SW480 (cell line): ENCODE measurements at places on chromosomes 4 and X.

DNA sequence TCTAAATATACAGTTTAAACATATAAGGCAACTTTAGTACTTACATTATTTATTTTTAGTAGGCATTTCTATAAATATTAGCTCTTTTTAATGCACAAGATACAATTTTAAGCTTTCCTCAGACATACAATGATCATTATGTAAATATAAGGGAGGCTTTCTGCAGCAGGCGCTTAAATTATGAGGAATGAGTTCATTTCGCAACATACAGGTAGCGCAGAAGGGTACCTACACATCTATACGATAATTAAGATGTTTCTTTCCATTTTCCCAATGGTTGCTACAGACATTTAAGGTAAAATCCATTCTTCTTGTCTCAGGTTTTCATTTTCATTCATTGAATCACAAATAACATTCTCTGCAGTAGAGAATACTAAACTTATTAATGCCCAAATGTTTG lies 1.2 kb downstream of the AASDH start:
- no peak for DNase-seq

DNA sequence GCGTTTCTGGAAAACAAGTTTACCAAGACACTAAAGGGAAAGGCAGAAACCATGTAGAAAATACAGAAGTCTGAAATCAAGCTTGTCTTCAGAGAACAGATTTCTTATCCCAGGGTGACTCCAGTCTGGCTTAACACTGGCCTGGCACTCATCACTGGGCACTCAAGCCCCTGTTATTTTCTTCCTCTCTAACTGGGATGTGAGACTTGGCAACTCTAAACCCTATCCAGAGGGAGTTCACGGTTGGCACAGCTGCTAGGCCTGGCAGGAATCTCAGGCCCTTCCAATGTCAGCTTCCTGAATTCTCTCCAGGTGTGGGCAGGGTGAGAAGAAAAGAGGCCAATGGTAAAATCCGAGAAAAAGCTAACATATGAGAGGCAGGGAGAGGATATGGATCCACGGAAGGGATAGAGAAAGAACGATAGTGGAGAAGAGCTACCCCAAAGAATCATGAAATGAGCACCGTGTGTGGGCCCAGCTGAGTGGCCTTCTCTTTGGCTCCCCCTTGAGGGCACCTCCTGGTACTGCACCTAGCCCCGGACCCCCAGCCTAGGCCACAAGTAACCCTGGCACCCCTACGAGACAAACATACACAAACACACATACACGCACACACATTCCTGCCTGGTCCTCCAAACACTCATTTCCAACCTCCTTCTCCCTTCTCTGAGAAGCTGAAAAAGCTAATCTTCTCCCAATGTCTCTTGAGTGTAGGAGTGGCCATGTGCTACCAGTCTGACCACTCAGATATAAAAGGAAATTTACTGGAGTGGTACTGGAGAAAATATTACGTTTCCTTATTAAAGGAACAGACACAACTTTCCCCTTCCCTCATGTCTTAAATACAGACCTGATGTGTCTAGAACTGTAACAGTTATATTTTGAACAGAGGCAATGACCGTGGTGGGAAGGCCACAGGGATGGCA lies 16.6 kb upstream of the PTCHD1 start:
- DNase-seq, result no peak

DNA sequence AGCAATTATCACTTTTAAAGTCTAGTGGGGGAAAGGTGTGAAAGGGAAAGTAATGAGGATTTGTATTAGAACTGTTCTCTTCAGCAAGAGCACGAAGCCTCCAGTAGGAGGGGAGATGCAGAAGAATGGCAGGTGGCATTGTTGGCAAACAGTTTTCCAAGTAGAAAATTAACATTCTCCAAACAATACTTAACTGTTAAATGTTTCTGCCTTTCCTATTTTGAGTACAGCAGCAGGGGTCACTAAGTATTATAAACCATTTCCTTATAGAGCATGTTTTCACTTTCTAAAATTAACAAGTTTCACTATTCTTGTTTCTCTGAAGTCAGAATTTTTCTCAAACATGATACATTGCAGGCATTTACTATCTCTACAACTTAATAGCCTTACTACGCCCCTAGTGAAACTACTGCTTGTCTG lies 58.7 kb downstream of the LEF1 start:
- no peak for DNase-seq

- DNase-seq, result no peak
Measured at GRCh38 chrX:129000018-129000417, 523.3 kb downstream of the SMARCA1 start.

DNA sequence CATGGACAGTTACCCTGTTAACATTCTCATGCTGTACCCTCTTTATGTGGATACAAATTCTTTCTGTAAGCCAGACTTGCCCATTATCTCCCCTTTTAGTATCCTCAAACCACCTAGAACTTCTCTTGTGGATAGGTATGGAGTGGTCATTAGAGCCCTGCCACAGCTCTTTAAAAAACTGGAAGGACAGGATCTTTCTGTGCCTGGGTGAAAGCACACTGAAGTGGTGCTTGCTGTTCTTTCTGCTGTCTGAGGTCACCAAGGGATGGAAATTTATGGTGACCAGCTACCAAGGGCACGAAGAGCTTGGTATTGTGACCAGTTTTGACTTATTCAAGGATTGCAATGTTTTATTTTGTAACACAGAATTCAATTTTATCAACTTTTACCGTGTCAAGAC lies 344.2 kb downstream of the CBLL2 start:
- DNase-seq, result no peak

- DNase-seq, result peak; percentile 41
Measured at GRCh38 chr4:123649645-123650391, 253.2 kb downstream of the SPRY1 start.

DNA sequence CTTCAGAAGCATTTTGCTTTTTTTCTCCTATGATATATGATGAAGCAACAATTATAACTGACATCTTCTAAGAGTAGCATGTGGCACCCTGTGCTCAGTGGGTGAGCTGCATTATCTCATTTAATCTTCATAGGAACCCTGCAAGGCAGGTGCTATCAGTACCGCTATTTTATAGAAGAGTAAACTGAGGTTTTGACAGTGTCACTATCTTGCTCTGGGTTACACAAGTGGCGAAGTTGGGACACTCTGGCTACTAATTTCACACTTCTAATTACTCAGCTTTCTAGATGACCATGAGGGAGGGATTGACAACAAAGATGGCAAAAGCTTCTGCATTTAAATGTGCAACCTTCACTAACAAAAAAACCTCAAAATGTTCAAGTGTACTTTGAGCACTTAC lies 76.9 kb upstream of the CAMK2D start:
- DNase-seq, result no peak

DNA sequence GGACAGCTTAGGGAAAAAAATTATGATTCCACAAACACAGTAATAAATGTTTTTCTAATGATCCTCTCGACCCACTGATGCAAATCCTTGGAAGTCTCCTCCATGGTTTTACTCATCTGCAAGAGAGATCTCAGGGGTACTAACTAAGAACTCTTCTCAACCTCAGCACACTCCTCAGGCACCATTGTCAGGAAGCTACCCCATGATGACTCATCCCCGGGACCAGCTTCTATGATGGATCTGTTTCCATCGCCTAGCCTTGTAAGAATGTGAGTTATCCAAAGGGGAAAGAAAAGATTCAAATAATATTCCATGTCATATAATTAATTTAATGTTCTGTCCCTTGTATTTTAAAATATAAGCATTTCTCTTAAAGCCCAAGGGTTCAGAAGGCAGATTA lies 816.1 kb upstream of the IGFBP7 start:
- no peak for DNase-seq

- DNase-seq, result no peak
Measured at GRCh38 chr4:16783119-16783518, 115.3 kb downstream of the LDB2 start.

DNA sequence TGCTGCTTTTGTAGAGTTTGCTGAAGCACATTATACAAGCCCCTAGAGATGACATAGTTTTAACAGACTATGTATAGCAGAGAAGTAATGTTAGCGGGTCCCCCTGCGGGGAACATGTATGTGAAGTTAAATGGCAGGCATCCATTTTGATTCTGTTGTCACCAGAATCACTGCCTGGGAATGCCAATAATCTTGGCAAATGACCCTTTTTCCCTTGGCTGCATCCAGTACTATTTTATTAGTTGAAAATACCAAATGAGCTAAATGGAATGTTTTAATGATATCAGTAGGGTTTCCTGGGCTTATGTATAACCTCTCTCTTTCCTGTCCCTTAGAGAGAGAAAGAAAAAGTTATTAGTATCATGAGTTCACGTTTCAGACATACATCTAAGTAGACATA lies 93.6 kb downstream of the LIMCH1 start:
- no peak for DNase-seq

DNA sequence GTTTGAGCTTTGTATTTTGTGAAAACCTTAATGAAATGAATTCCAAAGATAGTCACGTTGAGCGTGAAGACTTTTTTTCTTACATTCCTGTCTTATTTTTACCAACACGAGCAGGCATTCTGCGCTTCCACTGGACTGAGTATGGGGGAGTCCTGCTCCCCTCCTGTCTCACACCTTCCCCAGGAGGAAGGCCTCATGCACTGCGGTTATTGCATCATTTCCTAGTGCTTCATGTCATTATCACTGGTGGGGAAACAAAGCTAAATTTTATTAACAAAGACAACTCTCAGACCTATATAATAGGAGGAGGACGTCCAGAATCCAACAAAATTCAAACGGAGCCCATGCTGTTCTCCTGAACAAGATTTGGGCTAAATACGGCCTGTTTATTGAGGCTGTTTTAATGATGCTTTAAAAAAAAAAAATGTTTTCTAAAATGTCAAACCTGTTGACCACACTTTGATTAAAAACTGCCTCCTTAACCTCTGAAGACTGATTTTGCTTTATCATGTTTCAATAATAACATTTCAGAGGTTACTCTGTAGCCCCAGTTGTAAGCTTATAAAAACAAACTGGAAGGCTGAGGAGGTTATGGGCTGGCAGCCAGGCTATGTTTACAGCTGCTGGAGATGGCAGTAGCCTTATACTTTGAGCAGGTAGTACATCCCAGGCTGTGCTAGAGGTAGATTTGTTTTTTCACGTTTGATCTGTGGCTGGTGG lies 118.0 kb downstream of the SOWAHB start:
- no peak for DNase-seq

GRCh38 chrX:99782516-99783040 lies 627.5 kb downstream of the PCDH19 start:
- DNase-seq, result no peak

- DNase-seq, result no peak
Measured at GRCh38 chrX:56928546-56928945, 66.8 kb downstream of the SPIN3 start.

GRCh38 chr4:24550441-24551175 lies 33.7 kb downstream of the DHX15 start:
- DNase-seq, result no peak

DNA sequence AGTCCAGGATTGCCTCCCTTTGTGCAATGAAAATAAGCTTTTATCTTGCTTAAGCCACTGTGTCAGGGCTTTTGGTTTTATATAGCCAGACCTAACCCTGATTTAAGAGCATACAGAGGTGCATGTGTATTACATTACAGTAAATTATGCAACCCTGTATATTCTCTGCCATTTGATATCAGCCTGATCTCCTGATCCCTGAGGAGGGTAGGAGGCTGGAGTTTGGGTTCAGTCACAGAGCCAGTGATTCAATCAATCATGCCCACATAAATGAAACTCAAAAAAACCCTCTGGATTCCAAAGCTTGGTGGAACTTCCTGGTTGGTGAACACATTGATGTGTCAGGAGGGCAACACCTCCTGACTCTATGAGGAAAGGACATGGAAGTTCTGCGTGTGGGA lies 7.3 kb upstream of the KLHL8 start:
- no peak for DNase-seq

- DNase-seq, result no peak
Measured at GRCh38 chrX:74370487-74370886, 50.8 kb upstream of the SLC16A2 start.

DNA sequence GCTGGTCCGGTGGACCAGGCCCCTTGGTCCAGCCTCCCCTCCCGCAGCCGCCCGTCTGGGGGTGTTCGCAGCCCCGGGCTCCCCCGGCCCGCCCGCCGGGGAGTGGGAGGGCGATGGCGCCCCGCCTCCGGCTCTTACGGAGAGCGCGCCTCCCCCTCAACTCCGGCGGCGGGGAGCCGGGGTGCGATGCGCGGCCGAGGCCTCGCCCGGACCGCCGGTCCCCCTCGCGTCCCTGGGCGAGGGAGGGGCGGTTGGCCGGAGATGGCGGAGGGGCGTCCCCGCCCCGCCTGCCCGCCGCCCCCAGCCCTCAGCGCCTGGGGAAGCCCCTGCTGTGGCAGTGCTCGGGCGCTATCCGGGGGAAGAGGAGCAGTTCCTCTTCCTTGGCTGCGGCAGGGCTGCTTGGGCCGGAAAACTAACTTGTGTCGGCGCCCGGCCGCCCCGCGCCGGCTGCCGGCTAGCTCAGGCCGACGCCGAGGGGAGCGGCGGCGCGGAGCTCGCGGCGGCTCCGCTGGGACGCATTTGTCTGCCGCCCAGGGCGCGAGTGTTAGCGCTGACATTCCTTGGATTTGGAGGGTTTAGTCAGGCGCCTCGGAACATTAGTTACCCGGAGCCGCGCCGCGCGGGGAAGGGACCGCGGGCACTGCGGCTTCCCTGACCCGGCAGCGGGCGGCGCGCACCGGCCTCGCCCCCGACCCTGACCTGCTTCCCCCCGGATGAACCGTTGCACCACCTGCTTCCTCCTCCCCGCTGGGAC lies 994 bp downstream of the GALNT7 start:
- DNase-seq, result peak; percentile 52

DNA sequence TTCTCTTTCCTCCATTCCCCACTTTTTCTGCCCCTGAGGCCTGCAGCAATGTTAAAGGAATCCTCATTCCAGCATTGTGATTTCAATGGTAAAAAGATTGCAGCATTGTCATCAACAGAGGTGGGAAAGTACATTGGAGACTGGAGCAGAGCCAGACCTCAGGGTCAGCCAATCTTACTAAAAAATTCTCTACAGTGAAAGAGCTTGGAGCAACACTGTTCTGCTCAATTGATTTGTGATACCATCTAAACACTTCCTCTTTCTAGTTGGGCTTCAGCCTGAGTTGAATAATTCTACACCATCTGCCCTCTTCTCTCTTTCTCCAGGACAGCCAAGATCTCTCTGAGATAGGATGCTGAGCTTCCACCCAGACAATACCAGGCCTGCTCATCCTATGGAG lies 176.5 kb downstream of the AR start:
- no peak for DNase-seq

- peak; percentile 22 for DNase-seq
Measured at GRCh38 chr4:136650541-136651277, 881.6 kb downstream of the PCDH18 start.

DNA sequence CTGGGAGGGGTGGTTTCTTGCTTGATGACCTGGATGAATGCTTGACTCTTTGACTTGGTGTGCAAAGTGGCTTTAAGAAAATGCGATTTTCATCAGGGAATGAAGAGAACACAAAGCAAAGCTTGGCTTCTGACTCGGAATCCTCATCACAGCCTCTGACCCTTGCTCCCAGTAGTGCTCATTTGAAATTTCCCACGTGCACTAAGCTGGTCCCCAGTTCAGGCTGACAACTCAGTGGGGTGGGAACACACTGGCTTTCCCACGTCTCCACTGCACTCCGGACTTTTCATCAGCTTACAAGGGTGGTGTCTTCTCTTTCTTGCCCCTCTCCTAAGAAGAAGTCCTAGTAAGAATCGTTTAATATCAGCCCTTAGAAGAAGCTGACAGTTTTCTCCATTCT lies 53.3 kb downstream of the HCCS start:
- no peak for DNase-seq

- DNase-seq, result no peak
Measured at GRCh38 chr4:166399021-166399420, 526.0 kb downstream of the TLL1 start.

GRCh38 chr4:156217236-156217635 lies 263.6 kb upstream of the CTSO start:
- DNase-seq, result no peak

GRCh38 chrX:16516232-16516876 lies 133.6 kb upstream of the S100G start:
- no peak for DNase-seq
